ENCODE measurements at places on chromosomes 12 and 14. TPM values are rescaled to one million over a fixed set of nuclear protein-coding genes. Genes with fewer than 3 reads are reported as not detected.

EMC9 gene
- 29.9 TPM for total RNA-seq

PRR4 gene
- total RNA-seq: 4.8 TPM

STAC3 gene
- total RNA-seq: 202 TPM

GPR65 gene
- total RNA-seq: 0.53 TPM

OAS1 gene
- 3.6 TPM for total RNA-seq

CCDC184 gene
- 1.2 TPM for total RNA-seq

ZCCHC8 gene
- total RNA-seq: 20.9 TPM

PTPRR gene
- 2.0 TPM for total RNA-seq

FAM181A gene
- total RNA-seq: not detected

PTGER2 gene
- total RNA-seq: 1.4 TPM

RNFT2 gene
- total RNA-seq: 1.3 TPM

SCARB1 gene
- 7.3 TPM for total RNA-seq

BATF gene
- 0.44 TPM for total RNA-seq

RPL10L gene
- not detected for total RNA-seq

PLEKHG7 gene
- total RNA-seq: 0.18 TPM

PROX2 gene
- not detected for total RNA-seq

NUAK1 gene
- total RNA-seq: 8.0 TPM

GTF2H3 gene
- 30.3 TPM for total RNA-seq

KCNC2 gene
- total RNA-seq: 0.22 TPM

WNT1 gene
- not detected for total RNA-seq

GPR162 gene
- 11.3 TPM for total RNA-seq

EMP1 gene
- 70.0 TPM for total RNA-seq

BIN2 gene
- 1.8 TPM for total RNA-seq

ZNF84 gene
- total RNA-seq: 40.4 TPM

NXPH4 gene
- total RNA-seq: 1.2 TPM

AP1G2 gene
- total RNA-seq: 9.5 TPM

MYH7 gene
- 124 TPM for total RNA-seq

C3AR1 gene
- 3.7 TPM for total RNA-seq

MSI1 gene
- 1.2 TPM for total RNA-seq

TUBA1B gene
- 884 TPM for total RNA-seq

UNC79 gene
- total RNA-seq: 0.27 TPM

KRT6A gene
- total RNA-seq: not detected

ADAMTS20 gene
- 0.09 TPM for total RNA-seq

OTOGL gene
- total RNA-seq: 0.40 TPM

TPH2 gene
- total RNA-seq: not detected

PPP1R1A gene
- total RNA-seq: 17.6 TPM

ENO2 gene
- 4.3 TPM for total RNA-seq

SLC10A1 gene
- total RNA-seq: not detected

CPNE6 gene
- not detected for total RNA-seq

TMTC1 gene
- total RNA-seq: 34.7 TPM

SMIM41 gene
- total RNA-seq: 0.13 TPM

SERPINA6 gene
- total RNA-seq: not detected

RAD51AP1 gene
- total RNA-seq: 10.7 TPM

VASH1 gene
- total RNA-seq: 18.6 TPM

POU6F1 gene
- total RNA-seq: 4.6 TPM

NRXN3 gene
- total RNA-seq: 0.49 TPM

TMEM19 gene
- 26.3 TPM for total RNA-seq

AMN gene
- 0.58 TPM for total RNA-seq

KRT73 gene
- 0.09 TPM for total RNA-seq

E2F7 gene
- total RNA-seq: 3.1 TPM

R3HDM2 gene
- 20.2 TPM for total RNA-seq

GYS2 gene
- total RNA-seq: 0.13 TPM

RASSF8 gene
- total RNA-seq: 42.6 TPM

OXA1L gene
- 171 TPM for total RNA-seq

OR6C70 gene
- not detected for total RNA-seq
